IPS-NIHi11 (cell line): ENCODE measurements at places on chromosomes 5 and 9.

- DNase-seq, result peak; percentile 21
Measured at GRCh38 chr9:115629879-115630840, 512.2 kb upstream of the TNC start.

DNA sequence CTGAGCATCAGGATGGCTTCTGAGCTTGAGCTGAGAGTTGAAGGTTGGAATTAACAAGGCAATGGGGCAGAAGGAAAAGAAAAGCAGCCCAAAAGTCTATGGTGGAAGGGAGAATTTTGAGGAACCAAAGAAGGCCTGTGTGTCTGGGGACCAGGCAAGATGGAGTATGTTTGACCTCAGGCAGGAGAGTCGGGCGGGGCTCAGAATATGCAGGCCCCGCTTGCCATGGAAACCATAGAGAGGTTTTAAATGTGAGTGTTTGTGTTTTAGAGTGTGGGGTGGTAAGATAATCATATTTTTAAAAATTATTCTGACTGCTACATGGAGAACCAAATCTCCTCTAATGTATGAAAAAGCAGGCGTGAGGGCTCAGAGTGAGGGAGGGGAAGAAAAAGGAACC lies 174.0 kb upstream of the PPP2R2B start:
- DNase-seq, result no peak

- DNase-seq, result no peak
Measured at GRCh38 chr9:82456642-82457041, 468.1 kb downstream of the SPATA31D1 start.

DNA sequence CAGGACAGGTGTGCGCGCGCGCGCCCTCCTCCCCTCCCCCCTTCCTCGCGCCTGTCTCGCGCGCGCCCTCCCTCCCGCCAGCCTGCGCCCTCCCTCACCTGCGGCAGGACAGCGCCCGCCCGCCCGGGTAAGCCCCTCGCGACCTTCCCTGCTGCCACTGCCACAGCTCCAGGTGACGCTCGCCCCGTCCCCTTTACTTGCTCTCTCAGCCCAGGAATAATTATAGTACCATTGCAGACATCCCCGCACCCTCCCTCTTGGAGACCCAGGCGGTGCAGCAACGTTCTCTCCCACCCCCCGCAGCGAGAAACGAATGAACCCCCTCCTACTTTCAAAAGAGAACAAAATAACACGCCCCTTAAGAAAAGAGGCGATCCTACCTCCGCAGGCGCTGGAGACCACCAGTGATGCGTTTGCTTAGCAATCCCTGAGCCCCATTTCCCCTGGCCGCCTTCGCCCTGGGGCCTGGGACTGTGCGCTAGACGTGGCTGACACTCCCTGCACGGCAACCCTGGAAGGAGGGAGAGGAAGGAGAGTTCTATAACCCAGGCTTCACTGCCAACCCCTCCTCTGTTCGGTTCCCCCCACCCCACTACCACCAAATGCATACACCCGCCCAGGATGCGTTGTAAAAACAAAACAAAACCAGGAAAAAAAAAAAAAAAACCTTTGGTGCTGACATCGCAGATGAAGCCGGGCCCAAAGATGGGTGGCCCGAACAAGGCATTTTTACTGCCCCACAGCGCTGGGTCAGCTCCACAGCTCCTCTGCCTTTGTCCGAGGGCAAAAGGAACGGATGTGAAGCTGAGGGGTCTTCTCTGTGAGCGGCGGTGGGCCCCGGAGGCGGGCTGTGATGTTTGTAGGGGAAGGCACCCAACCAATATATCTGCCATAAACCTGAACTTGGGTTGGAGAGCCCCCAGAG lies 5.6 kb upstream of the PURA start:
- DNase-seq, result peak; percentile 33

- no peak for DNase-seq
Measured at GRCh38 chr5:162496100-162496808, 428.7 kb downstream of the GABRG2 start.
